AG09319 (cell line): ENCODE measurements at places on chromosomes 11 and 22.

DNA sequence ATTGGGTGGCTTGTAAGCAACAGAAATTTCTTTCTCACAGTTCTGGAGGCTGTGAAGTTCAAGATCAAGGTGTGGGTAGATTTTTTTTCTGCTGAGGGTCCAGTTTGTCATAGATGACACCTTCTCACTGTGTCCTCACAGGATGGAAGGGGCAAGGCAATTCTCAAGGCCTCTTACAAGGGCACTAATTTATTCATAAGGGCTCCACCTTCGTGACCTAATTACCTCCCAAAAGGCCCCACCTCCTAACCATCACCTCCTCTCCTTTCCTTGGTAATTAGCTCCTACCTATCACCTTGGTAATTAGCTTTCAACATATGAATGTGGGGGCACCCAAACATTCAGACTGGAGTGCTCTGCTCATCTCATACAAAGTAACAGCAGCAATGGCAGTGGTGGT, 92.3 kb upstream of the CD44 start:
- no peak for DNase-seq

GRCh38 chr11:12319461-12319951, 57.9 kb upstream of the PARVA start:
- no peak for DNase-seq

- DNase-seq, result no peak
Observed at GRCh38 chr11:93548679-93549319, 5.6 kb upstream of the SMCO4 start.

- no peak for DNase-seq
Observed at GRCh38 chr11:2466869-2467694, 22.3 kb downstream of the KCNQ1 start.

- DNase-seq, result no peak
Observed at GRCh38 chr22:40491990-40492631, 121.7 kb downstream of the SGSM3 start.

- DNase-seq, result no peak
Observed at GRCh38 chr11:64296830-64297698, 3.1 kb upstream of the CATSPERZ start.

- DNase-seq, result no peak
Observed at GRCh38 chr11:72984453-72985077, 157.6 kb downstream of the FCHSD2 start.

DNA sequence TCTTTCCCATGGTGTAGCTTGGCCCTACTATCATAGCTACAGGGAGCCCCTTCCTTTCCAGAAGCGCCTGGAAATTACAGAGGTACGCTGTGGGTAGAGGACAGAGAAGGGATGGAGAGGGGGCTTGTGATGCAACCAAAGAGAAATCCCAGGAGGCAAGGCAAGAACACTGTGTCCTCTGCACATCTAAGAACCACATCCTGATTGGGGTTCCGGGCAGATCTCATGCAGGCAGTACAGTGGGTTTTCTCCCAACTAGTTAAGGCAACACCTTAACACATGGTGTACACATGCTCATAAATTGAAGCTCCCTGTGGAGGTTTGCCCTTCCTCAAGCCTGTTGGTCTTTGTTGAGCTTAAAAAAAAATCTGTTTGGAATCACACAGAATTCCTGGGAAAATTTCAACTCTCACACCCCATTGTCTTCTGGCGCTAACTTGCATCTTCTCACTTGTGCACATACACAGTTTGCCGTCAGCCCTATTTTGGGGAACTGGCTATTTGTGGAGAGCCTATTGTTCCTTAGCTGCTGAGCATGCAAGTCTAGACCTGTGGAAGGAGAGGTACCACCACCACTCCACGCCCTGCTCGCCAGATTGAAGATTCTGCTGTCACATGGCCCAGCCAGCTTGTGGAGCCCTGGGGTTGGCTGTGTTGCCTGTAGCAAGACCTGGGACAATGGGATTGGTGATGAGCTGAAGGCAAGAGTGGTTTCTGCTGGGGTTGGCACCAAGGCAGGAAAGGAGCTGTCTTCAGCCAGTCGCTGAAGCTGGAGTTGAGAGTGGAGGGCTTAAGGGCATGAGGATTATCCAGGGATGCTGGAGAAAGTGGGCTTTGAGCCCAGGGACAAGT, 52.4 kb downstream of the ALX4 start:
- DNase-seq, result no peak

- DNase-seq, result no peak
Observed at GRCh38 chr11:121358760-121359159, 66.2 kb downstream of the SC5D start.

DNA sequence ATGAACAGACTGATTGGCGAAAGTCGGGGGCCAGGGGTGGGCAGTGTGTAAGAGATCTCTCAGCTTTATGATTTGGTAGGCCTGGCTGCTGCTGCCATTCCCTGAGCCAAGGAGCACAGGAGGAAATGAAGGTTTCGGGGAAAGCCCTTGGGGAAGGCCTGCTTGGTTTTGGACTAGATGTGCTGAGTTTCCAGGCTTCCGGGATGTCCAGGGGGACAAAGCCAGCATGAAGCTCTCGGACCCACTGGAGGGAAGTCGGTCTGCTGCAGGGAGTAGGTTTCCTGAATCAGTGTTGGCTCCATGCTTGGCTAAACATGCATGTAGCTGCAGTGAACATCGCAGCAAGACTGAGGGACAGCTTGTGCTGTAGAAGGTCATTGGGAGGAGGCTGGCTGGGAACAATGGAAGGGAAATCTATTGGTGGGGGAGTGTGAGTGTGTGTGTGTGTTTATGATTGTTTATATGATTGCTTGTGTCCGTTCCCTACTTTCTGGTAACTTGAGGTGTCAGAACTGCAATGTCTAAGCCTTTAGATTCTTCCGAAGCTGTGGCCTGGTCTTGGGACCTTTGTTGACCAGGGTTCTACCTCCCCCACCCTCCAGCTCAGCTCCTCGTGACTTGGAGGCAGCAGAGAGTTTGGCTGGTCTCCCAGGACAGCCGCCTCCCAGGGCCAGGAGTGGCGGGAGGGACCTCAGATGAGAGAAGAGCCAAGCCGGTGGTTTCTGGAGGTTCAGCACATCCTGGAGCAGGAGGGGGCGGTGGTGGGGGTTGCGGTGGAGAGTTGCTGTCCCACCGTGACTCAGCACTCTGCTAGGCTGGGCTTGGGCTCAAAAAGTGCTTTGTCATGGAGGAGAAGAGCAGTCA, 4.0 kb upstream of the FTH1 start:
- DNase-seq, result peak; percentile 99

DNA sequence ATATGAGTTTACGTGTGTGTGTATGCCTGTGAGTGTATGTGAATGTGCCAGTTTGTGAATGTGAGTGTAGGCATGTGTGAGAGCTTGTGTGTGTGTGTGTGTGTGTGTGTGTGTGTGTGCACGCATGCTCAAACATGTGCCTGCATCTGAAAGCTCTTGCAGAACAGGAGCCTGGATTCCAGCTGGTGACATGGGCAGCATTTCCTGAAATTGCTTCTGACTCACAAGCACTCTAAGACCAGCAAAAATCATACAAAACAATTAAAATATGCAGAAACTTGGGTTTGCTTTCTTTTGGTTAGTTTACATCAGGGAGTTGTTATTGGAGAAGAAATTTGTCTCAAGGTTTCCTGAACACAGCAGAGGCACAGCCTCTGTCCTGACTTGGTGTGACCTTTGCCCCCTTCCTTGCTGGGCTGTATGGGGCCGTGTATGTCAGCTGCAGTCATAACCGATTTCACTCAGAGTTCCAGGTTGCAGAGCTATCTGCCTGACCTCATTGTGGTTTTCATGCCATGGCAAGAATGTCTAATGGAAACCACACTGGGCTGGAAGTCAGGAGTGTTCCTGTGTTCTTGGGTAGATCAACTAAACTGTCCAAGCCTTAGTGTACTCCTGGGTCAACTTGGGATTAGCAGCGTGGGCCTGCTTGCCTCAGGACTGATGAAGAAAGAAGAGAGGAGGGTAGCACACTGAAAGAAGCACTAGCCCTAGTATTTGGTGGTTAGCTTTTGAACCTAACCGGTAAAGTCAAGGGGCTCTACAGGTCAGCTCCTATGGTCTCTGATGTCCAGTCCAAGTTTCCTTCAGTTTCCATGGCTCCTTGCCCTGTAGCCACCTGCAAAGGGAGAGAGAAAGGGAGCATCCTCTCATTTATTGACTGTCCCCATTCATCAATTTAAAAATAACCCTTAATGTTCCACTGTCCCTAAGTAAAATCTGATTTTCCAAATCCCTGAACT, 143.7 kb downstream of the SNX19 start:
- DNase-seq, result peak; percentile 97

DNA sequence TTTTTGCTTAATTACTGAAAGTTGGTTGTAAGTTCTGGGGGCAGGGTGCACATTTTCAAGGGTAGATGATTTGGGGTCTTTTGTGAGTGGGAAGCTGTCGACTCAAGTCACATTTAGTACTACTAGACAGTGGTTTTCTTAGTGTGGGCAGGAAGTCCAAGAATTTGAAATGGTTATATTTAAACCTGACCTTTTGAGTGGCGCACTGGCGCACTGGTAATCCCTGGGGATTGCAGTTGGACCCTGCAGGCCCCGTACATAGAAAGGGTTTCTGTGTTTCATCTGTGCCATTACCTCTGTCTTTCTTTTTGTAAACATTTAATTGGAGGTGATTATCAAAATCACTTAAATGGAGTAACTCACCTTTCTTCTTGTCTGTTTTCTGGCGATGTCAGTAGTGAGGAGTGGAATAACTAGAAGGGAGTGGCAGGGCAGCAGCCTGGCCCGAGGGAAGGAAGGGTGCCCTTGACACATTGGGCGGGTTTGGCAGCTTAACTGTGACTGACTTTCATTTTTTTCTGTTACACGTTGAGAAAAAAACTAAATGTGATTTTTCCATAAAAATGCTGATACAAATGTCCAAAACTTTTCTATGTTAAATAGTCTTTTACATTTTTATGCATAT, 101.8 kb upstream of the GAL start:
- no peak for DNase-seq

- no peak for DNase-seq
Observed at GRCh38 chr11:12803086-12803826, 129.0 kb downstream of the TEAD1 start.

DNA sequence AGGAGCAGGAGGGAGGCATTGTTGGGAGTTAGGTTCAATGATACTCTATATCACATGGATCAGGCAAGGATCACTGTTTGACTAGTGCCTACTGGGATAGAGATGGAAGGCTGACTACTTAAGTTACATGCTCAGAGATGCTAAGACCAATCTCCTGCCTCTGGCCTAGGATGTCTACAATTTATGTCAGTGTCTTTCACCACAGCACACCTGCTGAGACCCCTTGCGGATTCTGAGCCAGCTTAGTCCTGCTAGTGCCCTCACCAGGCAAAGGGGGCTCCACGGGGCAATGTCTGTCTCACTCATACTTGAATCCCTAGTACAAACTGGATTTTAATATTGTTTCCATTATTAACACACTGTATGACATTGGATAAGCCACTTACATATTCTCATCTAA, 732.5 kb downstream of the DLG2 start:
- no peak for DNase-seq

DNA sequence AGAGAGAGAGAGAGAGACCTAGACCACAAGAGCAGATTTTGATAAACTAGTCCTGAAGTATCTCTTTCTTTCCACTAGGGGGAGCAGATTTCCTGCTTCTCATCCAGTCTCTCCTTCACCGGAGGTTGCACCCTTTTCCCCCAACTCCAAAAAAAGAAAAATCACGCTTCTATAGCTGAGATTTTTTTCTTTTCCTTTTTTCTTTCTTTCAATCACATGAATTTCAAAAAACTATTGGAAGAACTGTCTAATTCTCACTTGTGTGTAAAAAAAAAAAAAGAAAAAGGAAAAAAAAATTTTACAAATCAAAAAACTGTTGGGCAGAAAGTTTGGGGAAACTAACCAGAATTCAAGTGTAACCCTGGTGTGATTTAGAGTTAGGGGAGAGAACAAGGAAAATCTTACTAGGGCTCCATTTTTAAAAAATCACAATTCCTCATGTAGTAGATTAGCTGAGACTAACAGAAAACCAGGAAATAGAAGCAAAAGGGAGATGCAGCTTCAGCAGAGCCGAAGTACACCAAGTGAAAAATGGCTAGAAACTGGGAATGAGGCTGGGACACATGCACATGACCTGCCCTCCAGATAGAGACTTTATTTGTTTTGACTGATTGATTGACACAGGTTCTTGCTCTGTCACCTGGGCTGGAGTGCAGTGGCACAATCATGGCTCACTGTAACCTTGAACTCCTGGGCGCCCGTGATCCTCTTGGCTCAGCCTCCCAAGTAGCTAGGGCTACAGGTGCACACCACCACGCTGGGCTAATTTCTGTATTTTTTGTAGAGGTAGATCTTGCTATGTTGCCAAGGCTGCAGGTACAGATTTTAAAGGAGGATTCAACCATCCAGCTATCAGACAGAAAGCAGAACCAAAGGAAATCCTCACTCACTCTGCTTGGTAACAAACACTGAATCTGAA, 27.1 kb downstream of the SDHD start:
- DNase-seq, result peak; percentile 24

- DNase-seq, result no peak
Observed at GRCh38 chr11:223026-223789, 12.9 kb downstream of the SIRT3 start.

- DNase-seq, result no peak
Observed at GRCh38 chr11:86571273-86571948, 101.0 kb downstream of the ME3 start.

DNA sequence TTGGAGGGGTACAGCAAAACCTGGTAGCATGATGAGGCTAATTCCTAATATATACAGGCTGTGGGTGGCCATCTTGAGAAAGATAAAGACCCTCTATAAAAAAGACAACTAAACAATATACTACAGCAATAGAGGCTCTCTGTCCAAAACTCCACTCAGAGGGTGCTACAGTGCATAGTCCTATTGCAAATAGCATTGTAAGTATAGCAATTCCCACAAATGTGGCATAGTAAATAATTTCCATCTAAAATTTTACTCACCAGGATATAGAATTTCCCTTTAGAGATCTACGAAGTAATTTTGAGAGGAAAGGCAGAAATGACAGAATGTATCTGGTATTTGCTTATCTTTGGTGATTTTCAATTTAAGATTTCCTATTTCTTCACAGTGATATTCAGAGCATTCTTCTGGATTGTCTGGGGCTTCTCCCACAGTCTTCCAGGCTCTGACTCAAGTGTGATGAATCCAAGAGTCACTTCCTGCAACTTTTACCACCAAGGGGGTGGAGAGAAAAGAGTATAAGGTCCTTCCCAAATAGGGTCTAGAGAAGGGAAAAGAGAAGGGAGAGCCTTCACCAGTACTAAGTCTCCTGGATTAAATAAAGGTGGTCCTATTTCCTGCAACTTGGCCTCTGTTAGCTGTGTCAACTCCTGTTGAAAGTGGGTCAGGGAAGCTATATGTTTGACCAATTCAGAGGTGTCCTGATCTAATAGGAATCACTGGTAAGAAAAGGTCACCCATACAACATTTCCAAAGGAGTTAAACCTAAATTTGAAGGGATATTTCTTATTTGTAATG, 1054.7 kb upstream of the CNTN5 start:
- peak; percentile 14 for DNase-seq

DNA sequence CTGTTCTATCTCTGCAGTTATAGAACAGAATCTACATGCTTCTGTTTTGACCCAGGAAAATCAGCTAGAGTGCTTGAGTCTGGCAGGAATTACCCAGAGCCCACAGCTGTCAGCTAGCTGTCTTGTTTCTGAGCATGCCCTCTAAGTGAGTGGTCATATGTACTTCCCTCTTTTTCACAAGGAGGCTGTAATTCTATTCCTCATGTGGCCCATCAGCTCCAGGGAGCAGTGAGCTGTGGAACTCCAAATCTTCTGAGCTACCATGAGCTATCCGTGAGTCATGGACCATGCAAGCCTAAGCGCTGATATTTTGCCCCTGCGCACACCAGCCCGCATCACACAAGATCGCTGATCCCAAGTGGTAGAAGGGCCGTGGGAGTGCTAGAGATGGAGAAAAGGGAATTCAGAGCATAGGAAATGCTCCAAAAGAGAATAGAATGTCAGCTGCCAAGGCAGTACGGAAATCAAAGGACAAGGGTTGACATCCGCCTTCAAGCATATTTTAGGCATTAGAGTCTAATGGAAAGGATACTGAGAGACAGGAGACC, 5.4 kb downstream of the FJX1 start:
- no peak for DNase-seq
